ENCODE measurements at places on chromosomes 2 and 18.

- no peak for DNase-seq
Measured at GRCh38 chr2:85427300-85427835, 8.9 kb downstream of the SH2D6 start.

DNA sequence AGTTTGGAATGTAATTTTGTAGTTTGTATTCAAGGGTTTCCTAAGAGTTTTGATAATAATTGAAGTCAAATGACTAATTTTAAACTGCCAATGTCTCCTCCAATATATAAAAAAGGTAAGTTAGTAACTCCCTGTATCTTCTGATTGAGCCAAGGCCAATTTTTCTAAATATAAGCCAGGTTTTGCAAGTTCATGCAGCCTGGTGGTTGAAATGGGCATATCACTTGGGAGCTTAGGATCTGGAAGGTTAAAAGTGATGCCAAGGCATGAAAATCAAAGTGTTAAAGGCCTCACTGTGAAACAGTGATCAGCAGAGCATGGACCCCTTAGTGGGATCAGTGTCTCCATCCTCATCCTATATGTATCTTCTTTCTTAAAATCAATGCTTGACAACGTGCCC, 60.5 kb downstream of the MERTK start:
- DNase-seq, result no peak

DNA sequence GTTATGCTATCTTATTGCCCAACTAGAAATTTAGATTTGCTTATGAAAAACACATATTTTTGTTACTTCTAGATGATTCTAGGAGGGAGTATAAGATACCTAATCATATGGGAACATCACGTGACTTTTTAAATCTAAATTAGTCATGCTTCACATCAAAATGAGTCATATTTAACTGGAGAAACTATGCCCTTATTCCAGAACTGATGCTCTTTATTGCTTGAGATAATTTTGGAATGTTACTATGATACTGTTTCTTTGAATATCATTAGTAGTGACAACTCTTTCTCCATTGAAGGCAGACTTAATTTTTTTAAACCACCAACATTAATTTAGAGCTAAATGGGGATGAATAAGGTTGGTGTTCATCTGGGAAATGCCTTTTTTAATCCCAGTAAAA, 19.9 kb upstream of the ELAC1 start:
- no peak for DNase-seq

DNA sequence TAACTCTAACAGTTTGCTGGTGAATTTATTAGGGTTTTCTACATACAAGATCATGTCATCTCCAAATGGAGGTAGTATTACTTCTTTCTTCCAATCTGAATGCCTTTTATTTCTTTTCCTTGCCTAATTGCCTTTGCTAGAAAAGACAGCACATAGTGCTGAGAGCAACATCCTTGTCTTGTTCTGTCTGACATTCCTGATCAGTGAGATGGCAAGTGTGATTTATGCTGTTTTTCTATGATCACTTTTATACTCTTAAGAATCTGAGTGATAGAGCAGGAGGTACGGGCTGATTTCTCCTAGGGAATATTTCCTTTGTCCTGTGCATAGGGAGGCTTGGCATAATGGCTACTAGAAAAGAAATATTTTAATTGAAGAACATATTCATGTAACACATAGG, 17.3 kb downstream of the LYPD6B start:
- no peak for DNase-seq

- no peak for DNase-seq
Measured at GRCh38 chr18:50374220-50374752, 560 bp upstream of the SKA1 start.

- DNase-seq, result no peak
Measured at GRCh38 chr2:10079266-10079869, 843 bp downstream of the CYS1 start.

GRCh38 chr18:23998820-23999219, 15.7 kb upstream of the TTC39C start:
- DNase-seq, result no peak

- DNase-seq, result no peak
Measured at GRCh38 chr18:55003695-55004094, 44.4 kb upstream of the CCDC68 start.

GRCh38 chr2:235616885-235617284, 123.0 kb downstream of the AGAP1 start:
- no peak for DNase-seq

- no peak for DNase-seq
Measured at GRCh38 chr18:8830067-8831060, 125.0 kb downstream of the MTCL1 start.

GRCh38 chr2:162635706-162636105, 202.9 kb downstream of the KCNH7 start:
- no peak for DNase-seq

DNA sequence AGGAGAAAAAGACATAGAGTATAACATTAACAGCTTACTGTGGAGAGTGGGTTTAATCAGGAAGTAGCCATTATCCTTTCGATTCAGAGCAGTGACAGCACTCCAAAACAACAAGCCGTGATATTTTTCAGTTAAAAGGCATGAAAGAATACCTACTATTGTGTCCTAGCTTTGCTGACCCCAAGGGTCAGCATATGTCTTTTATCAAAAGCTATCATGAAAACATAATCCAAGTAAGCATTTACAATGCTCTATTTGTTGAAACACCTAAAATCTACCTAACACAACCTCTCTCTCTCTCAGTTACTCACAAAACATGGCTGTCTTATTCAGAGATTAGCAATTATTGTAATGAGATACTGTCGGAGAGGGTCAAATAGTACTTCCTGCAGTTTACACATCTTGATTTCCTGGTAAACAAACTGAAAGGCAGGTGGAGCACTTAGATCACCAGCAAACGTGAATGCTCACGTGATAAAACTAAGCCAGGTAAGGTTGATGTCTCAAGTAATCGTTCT, 100.0 kb downstream of the BAZ2B start:
- DNase-seq, result no peak

DNA sequence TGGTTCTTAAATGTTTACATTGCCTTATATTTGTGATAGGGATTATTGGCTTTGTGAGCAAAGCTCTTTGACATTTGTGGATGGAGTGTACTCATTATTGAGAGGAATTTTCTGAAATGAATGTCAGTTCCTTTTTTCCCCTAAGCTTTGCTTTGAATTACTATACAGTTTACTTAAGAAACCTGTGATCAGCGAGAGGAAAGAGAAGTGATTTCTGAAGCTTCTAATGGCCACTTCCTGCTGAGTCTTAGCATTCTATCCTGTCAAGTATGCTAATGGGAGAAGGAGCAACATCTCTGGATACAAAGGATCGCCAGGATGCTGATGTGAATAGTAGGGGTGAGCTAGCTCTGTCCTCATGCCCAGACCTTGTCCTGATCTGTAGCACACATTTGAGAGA, 47.8 kb upstream of the MGAT5 start:
- no peak for DNase-seq

GRCh38 chr2:211035548-211036185, 479.3 kb downstream of the CPS1 start:
- DNase-seq, result no peak

DNA sequence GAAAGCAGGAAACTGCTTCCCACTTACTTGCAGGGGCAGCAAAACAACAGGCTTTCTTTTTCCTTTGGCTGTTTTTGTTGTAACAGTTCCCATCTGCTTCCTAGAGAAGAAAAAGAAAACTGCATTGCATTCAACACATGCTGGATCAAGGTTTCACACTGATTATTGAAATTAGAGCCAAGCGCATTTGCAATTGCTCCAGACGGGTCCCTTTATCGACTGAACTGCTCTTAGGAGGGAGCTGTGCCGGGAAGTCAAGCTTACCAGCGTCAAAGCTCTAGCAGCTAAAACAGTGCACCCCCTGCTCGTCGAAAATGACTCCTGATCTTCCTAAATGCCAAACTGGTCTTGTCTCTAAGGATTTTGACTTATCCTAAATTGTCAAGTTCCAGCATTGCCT, 164.0 kb upstream of the SESTD1 start:
- DNase-seq, result no peak

DNA sequence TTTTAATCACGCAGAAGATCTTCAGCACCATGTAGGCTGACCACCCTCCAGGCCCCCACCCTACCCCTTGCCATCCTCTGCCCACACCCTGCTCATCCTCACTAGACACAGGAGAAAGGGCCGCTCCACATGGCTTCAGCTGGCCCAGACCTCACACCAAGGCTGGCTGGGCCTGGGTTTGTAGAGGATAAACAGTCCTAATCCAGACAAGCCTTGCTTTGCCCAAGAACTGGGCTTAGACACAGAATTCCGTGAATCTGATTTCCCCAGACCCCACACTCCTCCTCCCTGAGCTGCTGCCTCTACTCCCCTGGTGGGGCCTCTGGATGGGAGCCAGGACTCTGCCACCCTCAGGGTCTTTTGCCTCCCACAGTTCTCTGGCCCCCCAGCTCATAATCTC, 185.3 kb downstream of the CYP26B1 start:
- DNase-seq, result no peak

DNA sequence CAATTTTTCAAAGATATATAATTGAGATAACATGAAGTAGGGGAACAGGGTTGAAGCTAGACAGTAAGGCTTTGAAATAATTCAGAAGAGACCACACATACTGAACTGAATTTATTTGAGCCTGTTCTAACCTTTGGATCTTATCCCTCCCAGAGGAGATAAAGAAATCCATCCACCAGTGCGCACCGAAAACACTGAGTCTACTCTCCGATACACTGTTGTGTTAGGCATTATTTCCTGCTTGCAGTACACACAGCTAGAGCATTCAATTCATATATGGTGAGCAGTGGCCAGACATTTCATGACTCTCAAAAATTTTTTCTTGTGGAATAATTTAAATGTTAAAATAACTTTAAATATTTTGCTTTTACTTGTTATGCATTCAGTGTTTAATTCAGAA, 342.7 kb downstream of the GPD2 start:
- DNase-seq, result no peak

GRCh38 chr2:129929321-129930290, 49.9 kb upstream of the RAB6C start:
- DNase-seq, result no peak

DNA sequence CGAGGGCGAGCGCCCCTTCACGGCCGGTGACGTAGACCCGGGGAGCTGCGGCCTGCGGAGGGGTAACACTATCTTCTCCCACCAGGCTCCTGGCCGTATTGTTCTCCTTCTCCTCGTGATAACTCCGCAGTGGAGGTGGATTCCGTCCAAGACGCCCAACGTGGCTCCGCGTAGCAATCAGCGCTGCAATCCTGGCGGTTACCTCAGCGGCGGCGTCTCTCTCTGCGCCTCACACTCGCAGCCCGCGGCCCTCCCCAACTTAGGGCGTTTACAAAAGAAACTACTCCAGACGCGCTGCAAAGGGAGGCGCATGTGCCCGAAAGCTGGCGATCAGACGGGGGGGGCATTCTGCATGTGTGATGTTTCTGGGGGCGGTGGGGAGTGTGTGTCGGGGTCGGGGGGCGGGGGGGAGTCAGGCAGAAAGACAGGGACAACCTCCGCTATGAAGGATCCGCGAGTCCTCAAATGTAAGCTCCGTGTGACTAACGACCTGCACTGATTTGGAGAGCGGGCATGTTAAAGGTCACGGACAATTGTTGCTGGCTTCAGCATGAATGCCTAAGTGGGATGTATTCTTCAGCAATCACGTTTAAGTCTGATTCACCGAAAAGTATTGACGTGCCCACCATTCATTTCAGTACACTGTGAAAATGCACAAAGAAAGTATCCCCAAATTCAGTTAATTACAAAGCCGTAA, 1.3 kb upstream of the ZNF516 start:
- DNase-seq, result peak; percentile 26

- DNase-seq, result no peak
Measured at GRCh38 chr2:1847846-1848598, 103.7 kb upstream of the PXDN start.

GRCh38 chr2:223026357-223027110, 25.5 kb upstream of the KCNE4 start:
- DNase-seq, result no peak

- no peak for DNase-seq
Measured at GRCh38 chr2:9844036-9844483, 786 bp downstream of the TAF1B start.

DNA sequence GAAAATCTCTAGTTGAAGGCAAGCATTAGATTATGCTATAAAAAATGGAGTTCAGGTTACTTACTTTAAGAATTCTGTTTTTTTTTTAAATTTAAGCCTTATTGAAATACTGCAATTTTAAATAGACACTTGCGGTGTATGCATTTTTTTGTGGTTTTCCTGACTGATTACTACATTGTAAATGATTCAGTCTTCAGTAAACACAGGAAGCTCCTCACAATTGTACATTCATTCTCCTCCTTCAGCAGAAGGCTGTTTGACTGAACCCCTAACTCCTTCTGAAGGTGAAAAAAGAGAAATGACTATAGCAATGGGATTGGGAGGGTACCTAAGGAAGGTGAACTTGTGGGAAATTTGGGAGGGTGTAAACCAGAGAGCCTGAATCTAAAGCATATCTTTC, 136.1 kb downstream of the GCA start:
- no peak for DNase-seq

DNA sequence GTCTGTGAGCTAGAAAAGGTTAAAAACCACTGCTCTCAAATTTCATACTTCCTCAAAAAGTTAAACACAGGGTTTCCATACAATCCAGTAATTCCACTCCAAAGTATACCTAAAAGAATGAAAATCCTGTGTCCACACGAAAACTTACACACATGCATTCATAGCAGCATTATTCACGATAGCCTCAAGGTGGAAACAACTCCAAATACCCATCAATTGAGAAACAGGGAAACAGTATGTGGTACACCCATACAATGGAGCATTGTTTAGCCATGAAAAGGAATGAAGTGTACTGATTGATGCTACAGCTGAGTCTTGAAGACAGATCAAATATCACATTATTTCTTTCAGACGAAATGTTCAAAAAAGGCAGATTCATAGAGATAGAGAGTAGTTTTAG, 36.7 kb downstream of the UXS1 start:
- no peak for DNase-seq

DNA sequence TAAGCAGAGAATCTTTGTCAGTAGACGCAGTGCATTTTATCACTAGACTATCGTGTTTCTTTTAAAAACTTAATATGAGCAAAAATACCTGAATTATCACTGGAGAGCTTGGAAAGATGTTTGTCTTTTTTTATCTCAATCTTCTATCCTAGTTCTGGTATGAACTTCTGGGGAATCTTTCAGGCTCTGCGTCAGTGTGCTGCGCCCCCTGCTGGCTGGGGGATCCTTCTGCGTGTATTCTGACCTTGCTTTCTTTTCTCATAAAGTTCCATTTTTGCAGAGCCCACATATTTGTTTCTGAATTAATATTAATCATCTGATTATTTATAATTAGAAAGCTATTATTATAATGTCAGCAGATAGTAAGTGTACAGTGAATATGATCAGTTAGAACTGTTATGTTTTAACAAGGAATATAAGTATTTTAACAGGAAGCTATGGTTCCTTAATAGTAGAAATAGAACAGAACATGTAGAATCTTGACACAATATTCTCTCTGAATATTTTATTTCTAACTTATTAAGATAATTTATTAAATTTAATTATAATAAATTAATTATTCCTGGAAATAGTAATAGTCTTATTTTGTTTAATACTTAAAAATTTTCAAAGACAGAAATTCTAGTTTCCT, 945.0 kb upstream of the CRIM1 start:
- peak; percentile 27 for DNase-seq

DNA sequence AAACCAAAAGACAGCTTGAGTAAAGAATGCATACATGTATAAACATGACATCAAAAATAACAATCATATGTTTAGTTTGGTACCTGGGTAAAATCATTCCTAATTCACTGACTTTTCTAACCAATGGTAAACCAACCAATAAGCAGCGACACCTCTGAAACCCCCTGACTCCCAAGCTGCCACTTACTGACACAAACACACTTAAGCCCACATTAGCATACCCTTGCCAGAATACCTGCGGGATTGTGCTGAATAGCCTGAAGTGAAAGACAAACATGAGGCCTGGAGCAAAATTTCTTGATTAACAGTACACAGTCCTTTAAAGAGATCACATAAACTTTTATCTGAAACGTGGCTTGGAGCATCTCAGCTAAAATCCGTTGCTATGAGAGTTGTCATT, 902.9 kb downstream of the TMEM182 start:
- DNase-seq, result no peak

Measured in stimulated activated CD4-positive, alpha-beta T cell treated with anti-CD3 and anti-CD28 coated beads, Interleukin-12 subunit alpha, Interleukin-12 subunit beta, amount 100 ng/mL, for 4 hours (primary cell).